ENCODE measurements at places on chromosomes 3 and 15. TPM values are rescaled to one million over a fixed set of nuclear protein-coding genes. Genes with fewer than 3 reads are reported as not detected.

DNA sequence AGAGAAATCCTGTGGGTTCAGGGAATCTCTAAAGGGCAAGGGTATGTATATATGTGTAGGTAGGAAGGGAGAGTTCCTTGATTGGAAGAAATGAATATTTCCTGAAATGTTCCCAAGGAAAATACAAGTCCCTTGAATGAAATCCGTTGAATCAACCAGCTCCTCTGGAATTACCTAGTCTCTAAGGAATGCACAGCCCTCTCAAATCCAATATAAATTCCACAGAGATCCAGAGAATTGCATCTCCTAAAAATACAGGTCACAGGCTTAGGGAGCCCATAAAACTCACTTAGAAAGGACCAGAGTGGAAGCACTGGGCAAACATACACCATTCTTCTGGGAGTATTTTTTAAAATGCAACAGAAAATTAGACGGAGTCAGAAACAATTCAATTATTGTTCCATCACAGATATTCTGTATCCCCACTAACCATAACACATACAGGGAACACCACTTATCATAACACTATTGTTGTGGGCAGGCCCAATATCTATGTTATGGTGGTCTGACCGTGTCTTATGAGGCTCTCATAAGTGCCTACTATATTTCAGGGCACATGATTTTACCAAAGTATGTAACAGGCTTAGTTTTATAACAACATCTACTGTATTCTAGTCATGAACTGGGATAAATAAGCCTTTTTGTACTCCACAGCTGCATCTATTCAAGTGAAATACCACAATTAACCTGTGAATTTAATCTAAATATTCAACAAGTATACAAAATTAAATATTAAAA lies 43.7 kb downstream of the IGSF11 start:
- DNase-seq = no peak

GRCh38 chr3:48652923-48653715 lies 9.6 kb downstream of the CELSR3 start:
- DNase-seq = no peak

DNA sequence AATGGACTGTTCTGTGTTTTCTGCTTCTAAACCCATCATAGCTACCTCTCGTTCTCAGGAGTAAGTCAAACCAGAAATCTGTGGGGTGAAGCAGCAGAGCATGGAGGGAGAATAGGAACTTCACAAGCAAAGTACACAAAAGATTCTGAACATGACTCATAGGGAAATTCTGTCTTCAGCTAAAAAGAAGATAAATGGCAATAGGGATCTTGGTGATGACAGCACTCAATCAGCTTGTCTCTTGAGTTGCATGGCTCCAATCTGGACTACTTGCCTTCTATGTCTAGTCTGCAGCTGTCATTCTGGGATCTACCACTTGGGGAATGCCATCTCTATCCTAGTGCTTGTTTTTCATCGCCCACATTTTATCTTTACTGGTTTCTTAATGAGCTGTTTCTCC lies 13.5 kb upstream of the GRAMD1C start:
- no peak for DNase-seq

DNA sequence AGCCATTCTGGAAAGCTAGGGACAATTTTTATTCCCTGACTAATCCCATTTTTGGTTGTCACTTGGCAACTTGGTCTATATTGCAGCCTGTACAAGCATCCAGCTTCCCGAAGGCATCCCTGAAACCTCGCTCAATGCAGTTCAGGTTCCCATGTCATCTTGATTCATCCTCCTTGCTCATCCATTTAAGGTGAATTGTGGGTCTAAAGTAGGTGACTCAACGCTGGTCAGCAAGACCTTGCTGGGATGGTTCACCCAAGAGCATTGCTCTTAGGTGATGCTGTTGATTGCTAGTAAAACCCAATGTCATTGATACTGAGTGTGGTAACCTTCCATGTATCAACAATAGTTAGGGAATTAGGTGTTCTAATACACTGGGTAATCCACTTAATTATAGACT lies 13.1 kb upstream of the RAB8B start:
- no peak for DNase-seq

DNA sequence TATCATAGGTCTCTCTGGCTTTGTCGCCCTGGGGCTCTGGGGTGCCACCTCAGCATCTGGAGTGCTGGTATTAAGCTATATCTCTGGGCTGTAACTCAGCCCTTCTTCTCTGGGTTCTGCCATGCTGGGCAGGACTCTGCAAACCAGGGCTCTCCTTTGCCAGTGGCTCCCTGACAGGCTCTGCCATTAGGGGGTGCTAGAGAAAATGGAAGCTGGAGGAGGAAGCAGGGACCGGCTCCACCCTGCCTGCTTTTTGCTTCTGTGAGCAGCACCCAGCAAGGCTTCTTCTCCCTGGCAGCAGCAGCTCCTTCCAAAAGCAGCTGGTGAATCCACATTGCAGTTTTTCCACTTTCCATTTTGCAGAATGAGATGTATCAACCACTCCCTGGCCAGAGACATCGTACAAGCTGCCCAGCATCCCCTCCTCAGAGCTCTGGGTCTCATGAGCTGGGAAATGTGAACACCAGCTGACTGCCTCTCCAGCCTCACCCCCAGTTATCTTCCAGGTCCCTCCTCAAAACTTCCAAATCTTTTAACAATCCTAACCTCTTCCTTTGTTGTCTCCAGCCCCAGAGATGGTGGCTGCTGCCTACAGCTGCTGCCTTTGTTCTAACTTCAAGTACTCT lies 165.0 kb downstream of the ABHD5 start:
- no peak for DNase-seq

DNA sequence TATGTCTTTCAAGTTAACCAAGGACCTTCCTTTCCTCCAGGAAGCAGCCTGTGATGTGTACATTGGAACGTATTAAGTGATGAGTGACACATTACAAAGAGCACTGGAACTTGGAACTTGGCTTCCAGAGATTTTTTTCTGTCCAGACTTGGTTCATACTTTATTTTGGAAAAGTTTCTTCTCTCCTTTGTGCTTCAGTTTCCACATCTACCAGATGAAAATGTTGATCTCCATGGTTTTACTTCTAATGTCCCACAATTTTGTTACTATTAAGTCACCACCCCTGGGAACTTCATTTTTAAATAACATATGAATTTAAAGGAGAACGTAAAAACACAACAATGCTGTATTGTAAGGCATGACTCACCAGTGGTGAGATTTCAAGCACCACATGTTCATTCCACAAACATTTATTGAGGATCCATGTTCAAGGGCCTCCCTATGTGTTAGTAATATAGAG lies 290.7 kb upstream of the LMCD1 start:
- no peak for DNase-seq

- DNase-seq = no peak
Measured at GRCh38 chr3:128416578-128417211, 50.0 kb downstream of the DNAJB8 start.

DNA sequence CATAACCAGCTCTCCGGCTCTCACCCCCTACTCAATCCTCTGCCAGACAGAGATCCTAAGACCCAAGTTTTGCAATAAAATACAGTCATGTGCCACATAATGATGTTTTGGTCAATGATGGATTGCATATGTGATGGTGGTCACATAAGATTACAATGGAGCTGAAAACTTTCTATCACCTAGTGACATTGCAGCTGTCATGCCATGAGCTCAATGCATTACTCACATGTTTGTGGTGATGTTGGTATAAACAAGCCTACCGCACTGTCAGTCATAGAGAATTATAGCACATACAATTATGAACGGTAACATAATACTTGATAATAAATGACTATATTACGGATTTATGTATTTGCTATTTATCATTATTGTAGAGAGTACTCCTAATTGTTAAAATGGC lies 26.9 kb upstream of the SAMMSON start:
- no peak for DNase-seq

- DNase-seq = no peak
Measured at GRCh38 chr15:27583651-27584050, 515.5 kb downstream of the OCA2 start.

DNA sequence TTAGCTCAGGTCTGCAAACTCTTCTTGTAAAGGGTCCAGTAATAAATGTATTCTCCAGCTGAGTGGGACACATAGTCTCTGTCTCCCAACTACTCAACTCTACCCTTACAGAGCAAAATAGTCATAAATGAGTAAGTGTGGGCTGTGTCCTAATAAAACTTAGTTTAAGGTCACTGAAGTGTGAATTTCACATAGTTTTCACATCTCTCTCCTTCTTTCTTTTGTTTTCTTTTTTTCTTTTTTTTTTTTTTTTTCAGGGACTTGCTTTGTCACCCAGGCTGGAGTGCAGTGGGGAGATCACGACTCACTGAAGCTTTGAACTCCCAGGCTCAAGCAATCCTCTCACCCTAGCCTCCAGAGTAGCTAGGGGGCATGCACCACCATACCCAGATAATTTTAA lies 1.9 kb upstream of the ACTL6A start:
- no peak for DNase-seq

DNA sequence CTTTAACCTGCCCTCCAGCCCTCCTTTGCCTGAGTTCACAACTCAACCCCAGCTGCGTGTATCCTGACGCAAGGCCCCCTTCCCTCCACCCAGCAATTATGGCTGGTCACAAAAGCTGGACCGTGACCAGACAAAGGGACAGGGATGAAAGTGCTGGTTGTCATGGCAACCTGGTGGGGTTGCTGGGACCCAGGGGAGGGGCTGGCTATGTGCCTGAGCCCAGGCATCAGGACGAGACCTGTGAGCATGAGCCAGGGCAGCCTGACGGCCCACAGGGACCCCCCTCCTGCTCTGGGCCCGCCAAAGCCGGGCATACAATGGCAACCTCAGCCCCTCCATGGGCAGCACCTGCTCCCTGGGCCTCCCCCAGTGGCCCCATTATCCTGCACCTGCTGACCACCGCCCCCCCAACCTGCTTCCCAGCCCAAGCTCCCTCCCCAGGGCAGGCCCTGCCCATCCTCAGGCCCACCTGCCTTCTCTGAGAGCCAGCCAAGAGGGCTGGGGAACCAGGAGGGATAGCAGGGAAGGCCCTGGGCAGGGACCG lies 4.5 kb upstream of the DNAH1 start:
- no peak for DNase-seq

GRCh38 chr15:88538972-88539371 lies 7.5 kb downstream of the DET1 start:
- no peak for DNase-seq

GRCh38 chr15:88880944-88881740 lies 14.2 kb downstream of the HAPLN3 start:
- no peak for DNase-seq

Gene FOXB1
- total RNA-seq = 0.05 TPM

Gene THPO
- not detected for total RNA-seq

Gene SCN11A
- total RNA-seq = 0.38 TPM

Gene CTXN2
- not detected for total RNA-seq

Gene CPLX3
- 0.05 TPM for total RNA-seq

Gene SI
- total RNA-seq = 0.05 TPM

Gene TNNC1
- 5.5 TPM for total RNA-seq

Gene SNURF
- 6.9 TPM for total RNA-seq

Gene ARL14
- total RNA-seq = 1.1 TPM

Gene TICRR
- total RNA-seq = 3.5 TPM

Gene MEX3B
- 4.1 TPM for total RNA-seq

Gene IGSF11
- total RNA-seq = 0.42 TPM

Gene STX19
- total RNA-seq = 0.42 TPM

All from thymus (tissue), 14 donors.